ENCODE measurements at places on chromosomes 2 and 18.
A peak's percentile ranks its signal among the peaks of the same experiment; 100 is the strongest.

DNA sequence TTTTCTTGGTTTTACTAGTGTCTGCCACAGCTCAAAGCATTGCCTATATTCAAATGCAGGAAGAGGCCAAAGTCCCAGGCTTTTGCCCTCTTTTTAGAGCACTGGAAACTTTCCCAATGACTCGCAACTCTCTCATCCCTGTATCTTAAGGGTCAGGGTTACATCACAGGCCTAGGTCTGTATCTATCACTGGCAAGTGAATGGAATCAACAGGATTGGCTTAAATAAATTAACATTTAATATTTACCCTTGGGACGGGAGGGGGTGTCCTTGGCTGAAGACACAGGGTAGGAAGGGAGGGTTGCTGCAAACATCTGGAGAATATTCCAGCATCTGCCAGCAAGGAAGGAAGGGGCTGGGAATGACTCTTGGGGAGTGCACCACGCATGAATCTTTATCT is 242.6 kb downstream of the SLC4A3 start:
- peak; percentile 28 for DNase-seq

- no peak for DNase-seq
These were observed 134.0 kb downstream of the CTIF start for GRCh38 chr18:48672671-48673340.

DNA sequence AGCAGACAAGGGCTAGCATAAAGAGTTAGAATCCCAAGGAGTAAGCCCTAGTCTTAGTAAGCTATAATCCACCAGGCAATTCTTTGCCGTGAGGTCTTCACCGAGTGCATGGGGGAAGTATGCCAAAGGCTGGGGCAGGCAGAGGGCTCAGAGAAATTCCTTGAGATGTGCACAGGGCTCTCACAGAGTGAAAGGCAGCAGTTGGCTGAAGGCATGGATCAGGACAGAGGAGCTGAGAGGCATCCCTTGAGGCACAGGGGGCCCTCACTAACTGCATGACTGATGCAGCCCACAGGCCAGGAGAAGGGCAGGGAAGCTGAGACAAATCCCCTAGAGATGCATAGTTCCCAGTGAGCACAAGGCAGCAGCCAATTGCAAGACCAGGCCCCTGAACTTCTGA is 34.1 kb downstream of the PTH2R start:
- no peak for DNase-seq

- no peak for DNase-seq
These were observed 60.9 kb upstream of the CYRIA start for GRCh38 chr2:16726577-16726976.

GRCh38 chr18:433960-434359 is 66.5 kb downstream of the COLEC12 start:
- DNase-seq, result no peak

GRCh38 chr2:145771525-145771924 is 1251.6 kb upstream of the ZEB2 start:
- no peak for DNase-seq

DNA sequence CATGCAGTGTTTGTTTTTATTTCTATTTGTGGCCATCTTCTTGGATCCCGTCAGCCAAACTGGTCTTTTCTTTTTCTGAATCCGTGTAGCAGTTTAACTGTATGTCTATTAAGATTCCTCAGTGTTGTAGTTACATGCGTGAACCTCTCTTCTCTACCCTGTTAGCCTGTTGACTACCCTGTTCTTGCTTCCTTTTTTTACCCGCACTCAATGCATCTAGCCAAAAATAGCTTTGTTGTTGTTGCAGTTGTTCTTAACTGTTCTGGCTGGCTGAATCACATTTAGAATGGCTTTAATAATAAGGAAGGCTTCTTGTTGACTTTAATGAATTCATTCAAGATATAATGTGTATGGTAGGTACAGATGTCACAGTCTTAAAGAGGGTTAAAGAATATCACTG is 137.1 kb downstream of the LCLAT1 start:
- DNase-seq, result no peak

GRCh38 chr2:44753552-44754285 is 187.8 kb upstream of the SIX3 start:
- DNase-seq, result peak; percentile 60

DNA sequence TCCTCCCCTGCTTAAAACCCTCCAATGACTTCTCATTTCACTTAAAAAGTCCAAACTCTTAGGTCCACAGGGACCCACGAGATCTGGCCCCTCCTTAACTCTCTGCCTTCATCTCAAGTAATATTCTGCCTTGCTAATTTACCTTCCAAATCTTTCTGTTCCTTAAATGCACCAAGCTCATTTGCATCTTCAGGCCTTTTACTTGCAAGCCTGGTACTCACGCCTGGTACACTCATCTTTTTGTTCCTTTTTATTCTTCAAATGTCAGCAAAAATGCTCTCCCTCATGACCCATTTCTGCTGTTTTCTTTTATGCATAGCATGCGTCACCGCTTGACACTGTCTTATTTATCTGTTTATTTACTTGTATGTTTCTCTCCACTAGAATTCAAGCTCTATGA is 2.7 kb upstream of the WIPF1 start:
- no peak for DNase-seq

DNA sequence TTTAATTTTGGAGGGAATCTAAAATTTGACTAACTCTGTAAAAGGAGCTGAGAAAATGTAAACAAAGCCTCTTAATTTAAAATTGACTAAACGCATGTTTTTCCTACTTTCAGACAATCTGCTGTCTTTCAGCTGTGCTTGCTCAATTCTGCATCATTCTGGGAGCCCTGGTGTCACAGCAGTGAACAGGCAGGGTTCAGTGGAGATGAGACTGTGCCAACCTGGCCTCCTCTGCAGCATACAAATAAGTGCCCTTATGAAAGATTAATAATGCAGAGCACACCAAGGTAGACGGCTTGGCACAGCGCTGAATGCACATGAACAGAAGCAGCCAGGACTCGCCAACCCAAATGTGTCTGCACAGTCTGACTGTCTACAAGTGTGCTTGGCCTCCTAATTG is 222.0 kb upstream of the CHAC2 start:
- no peak for DNase-seq

GRCh38 chr18:8416212-8417019 is 192.8 kb upstream of the RAB12 start:
- no peak for DNase-seq

DNA sequence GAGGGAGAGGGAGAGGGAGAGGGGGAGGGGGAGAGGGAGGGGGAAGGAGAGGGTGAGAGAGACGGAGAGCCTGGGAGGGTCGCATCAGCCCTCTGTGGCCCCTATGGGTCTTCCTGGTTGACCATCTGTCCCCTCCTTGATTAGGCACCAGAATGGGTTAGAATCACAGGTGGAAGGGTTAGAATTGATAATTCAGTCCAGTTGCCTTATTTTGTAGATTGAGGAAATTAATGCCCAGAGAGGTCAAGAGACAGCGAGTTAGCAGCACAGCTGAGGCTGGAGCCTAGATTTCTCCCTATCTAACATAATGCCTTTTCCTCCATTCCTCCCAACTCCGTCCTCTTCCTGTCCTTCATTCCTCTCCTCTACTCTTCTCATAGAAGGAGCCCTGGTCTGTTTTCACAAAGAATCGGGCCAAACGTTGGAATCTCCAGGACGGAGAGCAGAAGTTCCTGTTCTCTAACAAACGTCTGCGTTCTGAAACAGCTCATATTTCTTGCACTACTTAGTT is 338 bp upstream of the THUMPD2 start:
- peak; percentile 25 for DNase-seq

DNA sequence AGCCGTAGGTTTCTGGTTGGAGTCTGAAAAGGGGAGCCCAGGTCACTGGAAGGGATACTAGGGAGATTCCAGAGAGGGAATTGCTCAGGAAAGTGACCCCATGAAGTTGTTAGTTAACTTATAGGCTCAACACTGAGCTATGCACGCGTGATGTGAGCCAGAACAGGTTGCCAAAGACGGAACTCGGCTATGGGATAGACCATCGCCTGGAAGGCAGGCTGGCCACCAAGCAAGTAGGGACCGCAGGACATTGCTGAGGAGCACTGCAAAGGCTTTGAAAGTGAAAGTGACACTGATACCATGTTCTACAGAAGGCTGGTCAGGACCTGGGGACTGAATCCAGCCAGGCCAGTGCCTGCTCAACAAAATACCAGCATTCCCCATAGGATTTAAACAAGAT is 7.3 kb downstream of the FARP2 start:
- peak; percentile 47 for DNase-seq

GRCh38 chr2:150885236-150885635 is 376.4 kb downstream of the RBM43 start:
- no peak for DNase-seq

- peak; percentile 17 for DNase-seq
These were observed 248.4 kb downstream of the HDAC4 start for GRCh38 chr2:239152239-239152915.

GRCh38 chr2:146312899-146313298 is 1531.9 kb upstream of the ACVR2A start:
- DNase-seq, result no peak

DNA sequence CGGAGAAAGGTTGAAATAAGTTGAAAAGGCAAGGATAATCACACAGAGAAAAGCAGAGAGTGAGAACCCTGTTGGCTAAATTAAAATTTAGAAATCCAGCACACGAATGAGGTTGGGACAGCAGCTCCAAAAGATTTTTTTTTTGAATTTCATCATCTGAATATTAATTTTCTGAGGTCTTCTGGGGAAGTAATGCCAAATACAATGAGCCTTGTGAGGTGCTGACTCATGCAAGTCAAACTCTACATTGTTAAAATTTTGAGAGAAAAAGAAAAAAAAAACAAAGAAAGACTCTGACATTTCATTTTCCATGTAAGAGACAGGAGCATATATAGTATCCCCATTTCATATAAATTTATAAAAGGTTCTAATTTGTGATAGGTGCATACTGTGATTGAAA is 614.2 kb upstream of the CDH2 start:
- DNase-seq, result no peak

DNA sequence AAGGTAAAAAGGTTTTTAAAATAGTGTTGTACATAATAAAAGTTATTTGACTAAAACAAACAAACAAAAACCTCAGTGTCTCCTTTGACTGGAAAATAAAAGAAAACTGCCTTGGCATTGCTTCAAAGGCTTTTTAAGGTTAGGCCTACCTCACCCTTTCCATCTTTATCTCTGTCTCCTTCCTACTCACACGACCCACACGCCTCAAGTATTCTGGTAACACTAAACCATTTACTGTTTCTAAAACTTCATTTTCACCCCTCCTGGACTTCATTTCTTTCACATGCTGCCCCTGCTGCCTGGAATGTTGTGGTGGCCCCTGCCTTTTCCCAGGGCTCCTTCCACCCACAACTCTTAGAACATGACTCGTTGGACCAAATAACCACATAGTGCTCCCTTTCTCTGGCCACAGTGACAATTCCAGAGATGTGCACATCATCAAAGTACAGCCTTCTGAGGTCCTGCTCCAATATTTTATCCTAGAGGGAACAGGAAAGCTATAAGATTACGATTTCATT is 54.0 kb downstream of the ERBB4 start:
- DNase-seq, result no peak

Measured in stomach (tissue), 19 donors.